ENCODE measurements at places on chromosomes 1 and 21. TPM values are rescaled to one million over a fixed set of nuclear protein-coding genes. Genes with fewer than 3 reads are reported as not detected.

The REN gene
- total RNA-seq = not detected

The LORICRIN gene
- 0.69 TPM for total RNA-seq

The MNDA gene
- total RNA-seq = 7.4 TPM

The MR1 gene
- 0.46 TPM for total RNA-seq

The RNF2 gene
- 88.6 TPM for total RNA-seq

The MTARC2 gene
- 9.0 TPM for total RNA-seq

The FOXO6 gene
- 4.8 TPM for total RNA-seq

The NKAIN1 gene
- total RNA-seq = 29.5 TPM

The OBSCN gene
- 30.2 TPM for total RNA-seq
